Activated CD4-positive, alpha-beta T cell treated with anti-CD3 and anti-CD28 coated beads for 48 hours (primary cell): ENCODE measurements at places on chromosomes 5 and 9.

- DNase-seq, result no peak
Observed at GRCh38 chr5:1934056-1934394, 51.3 kb upstream of the IRX4 start.

GRCh38 chr5:43592363-43592762 lies 10.6 kb upstream of the NNT start:
- no peak for DNase-seq

DNA sequence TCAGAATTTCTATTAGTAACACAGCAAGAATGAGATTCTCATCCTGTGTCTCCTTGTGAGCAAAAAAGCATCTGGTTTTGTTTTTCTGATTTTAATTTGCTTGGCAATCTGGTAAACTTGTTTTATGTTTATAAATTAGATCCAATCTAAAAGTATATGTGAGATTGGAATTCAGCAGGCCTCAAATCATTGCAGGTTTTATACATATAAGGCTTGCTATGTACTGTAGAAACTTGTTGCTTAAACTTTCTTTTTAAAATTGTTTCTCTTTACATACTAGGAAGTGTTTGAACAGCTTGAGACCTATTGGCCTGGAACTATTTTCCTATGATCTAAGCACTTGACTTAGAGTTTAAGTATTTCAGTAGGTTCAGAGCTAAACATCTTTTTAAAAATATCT lies 1037.8 kb downstream of the NR2F1-AS1 start:
- no peak for DNase-seq

GRCh38 chr9:121301881-121302286 lies 33.9 kb downstream of the GSN start:
- DNase-seq, result no peak

DNA sequence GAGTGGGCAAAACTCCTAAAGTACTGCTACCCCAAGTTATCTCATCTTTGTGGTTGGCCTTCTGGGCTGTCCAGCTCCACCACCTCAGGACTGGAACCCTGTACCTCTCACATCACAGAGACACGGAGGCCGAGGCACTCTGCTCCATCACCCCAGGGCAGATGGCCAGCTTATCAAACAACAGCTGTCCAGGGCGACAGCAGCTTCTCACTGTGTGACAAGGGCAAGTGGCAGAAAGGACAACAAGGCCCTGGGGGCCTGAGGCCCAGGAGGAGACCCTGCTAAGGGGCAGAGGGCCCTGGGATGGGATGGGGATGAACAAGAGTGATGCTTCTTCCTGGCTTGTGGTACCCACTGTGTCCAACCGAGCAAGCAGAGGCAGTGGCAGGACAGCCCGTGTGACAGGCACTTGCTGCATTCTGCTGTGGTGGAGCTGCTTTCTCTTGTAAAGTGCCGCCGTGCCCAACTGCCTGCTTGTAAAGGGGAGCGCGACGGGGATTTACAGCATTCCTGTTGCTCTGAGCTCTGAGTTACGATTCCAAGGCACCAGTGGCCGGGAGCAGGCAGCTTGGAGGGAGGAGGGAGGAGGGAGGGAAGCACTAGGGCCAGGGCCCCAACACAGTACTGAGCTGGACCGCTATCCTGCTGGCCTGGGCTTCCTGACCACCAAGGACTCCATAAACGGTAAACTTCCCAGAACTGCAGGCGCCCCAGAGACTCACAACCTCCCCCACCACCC lies 71.2 kb downstream of the SHB start:
- DNase-seq, result no peak

- DNase-seq, result no peak
Observed at GRCh38 chr9:82549174-82549821, 513.6 kb downstream of the RASEF start.

- no peak for DNase-seq
Observed at GRCh38 chr5:1480217-1480616, 35.0 kb upstream of the SLC6A3 start.

DNA sequence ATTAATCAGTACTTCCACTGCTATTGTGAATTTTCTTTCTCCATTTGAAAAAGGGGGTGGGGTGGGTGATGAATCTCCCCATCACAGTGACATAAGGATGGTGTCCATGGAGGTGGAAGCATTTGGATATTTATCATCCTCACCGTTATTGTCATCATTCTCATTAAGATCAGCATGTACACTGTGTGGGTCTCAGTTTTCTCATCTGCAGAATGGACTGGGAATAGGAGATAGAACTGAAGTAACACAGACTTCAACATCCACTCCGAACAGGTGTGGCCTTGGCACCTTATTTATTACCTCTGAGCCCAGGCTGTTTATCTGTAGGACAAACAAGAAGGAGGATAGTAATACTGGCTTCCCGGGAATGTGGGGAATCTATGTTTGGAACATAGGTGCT lies 165.9 kb downstream of the PAPPA start:
- DNase-seq, result no peak

DNA sequence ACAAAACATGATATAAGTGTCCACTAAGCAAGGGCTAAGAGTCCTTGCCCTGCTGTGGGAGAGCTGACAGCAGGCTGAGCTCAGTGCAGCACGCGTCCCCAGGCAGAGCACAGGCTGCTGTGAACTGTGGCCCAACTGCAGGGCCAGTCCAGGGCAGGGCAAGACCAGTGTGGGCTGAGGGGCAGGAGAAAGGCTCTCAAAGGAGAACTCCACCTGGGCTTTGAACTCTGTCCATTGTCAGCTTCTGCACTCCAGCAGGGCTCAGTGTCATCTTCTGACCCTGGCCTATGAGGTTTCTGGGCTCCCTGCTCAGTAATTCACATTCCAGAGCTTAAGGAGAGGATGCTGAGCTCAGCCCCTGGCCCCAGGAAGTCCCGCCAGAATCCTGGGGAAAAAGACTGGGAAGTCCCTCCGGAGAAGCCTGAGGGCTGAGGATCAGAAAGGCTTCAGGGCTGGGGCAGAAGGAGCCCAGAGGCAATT lies 37.4 kb downstream of the LHFPL2 start:
- DNase-seq, result no peak

DNA sequence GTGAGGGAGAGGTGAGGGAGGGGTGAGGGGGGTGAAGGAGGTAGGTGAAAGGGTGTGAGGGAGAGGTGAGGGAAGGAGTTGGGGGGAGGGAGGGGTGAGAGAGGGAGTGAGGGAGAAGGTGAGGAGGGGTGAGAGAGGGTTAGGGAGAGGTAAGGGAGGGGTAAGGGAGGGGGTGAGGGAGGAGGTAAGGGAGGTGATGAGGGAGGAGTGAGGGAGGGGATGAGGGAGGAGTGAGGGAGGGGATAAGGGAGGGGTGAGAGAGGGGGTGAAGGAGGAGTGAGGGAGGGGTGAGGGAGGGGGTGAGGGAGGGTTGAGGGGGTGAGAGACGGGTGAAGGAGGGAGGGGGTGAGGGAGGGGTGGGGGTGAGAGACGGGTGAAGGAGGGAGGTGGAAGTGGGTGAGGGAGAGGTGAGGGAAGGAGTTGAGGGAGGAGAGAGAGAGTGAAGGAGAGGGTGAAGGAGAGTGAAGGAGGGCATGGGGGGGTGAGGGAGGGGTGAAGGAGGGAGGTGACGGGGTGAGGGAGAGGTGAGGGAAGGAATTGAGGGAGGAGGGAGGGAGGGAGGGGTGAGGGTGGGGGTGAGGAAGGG lies 18.5 kb downstream of the NINJ1 start:
- DNase-seq, result no peak

DNA sequence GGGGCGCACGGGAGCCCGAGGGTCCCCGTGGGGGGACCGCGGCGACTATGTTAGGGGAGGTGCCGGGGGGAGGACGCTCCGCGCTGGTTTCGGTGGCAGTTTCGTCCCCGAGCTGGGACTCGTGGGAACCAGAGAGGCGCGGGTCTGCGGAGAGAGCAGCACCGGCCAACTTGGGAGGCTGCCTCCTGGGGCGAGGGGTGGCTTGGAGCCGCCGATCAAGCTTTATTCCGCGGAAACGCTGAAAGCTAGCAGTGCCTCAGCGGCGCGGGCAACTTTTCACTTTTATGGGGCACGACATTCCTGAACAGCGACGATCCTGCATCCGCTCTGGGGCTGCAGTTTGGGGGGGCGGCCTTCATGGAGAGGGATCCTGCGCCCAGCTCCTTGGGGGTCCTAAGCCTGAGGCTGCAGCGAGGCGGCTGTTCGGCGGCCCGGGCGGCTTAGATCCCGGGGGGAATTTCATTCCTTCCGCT lies 369 bp downstream of the OCLN start:
- DNase-seq, result peak; percentile 33

GRCh38 chr5:165504674-165505073 lies 1999.3 kb downstream of the MAT2B start:
- DNase-seq, result no peak

- no peak for DNase-seq
Observed at GRCh38 chr9:72327631-72328030, 37.4 kb downstream of the ZFAND5 start.

- DNase-seq, result peak; percentile 94
Observed at GRCh38 chr9:36036780-36037548, at the start of gene RECK. Gene RECK, plus strand, starts transcription at chr9:36036913. Its CDS starts 86 bp downstream, at chr9:36036999.
